ENCODE measurements at places on chromosomes 4 and X.

DNA sequence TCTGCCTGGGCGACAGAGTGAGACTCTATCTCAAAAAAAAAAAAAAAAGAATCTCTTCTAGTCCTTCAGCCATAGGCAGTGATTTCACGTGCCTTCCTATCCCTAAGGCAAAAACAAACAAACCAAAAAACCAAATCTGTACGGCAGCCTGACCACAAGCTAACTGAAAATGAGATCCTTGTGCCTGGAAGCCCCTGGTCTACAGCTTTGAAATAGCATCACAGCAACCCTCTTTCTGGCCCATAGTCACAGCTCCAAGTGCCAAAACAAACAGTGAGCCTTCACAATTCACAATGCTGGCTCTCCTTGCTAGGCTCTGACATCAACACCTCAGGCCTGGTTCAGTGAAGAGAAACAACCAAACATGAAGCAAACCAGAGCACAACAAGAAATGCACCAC is 46.1 kb downstream of the TMEM150C start:
- DNase-seq: no peak

- no peak for DNase-seq
Measured at GRCh38 chr4:97819294-97819693, 324.0 kb downstream of the STPG2 start.

- DNase-seq: no peak
Measured at GRCh38 chr4:186604124-186604807, 48.9 kb upstream of the MTNR1A start.

DNA sequence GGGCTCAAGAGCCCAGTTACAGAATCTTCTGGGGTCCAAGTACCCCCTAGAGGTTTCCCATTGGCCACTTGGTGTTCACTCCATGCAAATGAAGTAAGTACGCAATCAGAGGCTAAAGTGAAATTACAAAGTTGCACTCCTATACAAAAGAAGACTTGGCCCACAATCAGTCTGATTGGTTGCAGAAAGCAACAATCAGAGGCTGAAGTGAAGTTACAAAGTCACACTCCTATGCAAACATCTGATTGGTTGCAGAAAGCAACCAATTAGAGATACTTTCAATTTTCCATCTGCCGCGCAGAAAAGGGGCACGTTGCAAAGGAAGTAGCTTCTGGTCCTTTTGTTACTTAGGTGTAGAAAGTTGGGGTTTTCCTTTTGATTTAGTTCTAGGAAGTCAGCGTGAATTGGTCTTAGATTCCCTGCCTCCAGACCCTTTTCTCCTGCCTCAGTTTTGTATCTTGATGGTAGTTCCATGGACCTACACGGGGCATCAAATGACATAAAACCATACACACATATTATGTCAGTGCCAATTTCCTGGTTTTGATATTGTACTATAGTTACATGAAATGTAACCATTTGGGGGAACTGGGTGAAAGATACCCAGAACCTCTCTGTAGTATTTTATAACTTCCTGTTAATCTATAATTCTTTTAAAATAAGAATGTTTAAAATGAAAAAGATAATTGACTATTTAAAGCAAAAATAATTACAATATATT is 12.4 kb upstream of the PIN4 start:
- peak; percentile 1 for DNase-seq

DNA sequence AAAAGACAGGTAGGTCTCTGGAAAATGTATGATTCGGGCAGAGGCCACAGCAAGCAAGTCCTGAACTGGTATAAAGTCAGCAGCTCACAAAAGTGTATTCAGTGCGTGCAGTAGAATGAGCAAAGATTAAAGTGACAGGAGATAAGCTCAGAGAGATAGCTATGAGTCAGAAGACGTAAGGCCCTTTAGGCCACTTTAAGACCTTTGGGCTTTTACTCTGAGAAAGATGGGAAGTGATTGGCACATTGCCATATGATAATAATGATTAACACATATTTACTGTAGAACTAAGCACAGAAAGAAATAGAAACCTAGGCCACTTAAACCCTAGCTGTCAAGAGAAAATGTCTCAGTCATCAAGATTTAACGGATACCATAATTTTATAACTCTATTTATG is 51.7 kb downstream of the TBCK start:
- peak; percentile 82 for DNase-seq

DNA sequence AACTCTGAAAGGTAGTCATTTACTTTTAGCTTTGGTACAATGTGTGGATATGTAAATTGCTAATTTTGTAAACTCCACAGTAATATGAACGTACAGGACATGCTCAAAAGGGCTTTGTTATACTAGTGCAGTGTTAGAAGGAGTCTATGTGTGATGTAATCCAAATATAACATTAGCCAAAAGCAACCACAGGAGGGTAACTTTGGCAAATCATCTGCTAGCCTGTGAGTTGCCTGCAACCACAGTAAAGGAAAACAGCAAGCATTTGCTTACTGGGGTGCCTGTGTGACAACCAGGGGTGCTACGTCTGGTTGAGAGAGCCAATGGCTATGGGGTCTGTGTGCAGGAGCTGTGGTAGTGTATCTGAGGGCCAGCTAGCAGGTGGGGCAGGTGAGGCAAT is 245.8 kb downstream of the ADAMTS3 start:
- no peak for DNase-seq

DNA sequence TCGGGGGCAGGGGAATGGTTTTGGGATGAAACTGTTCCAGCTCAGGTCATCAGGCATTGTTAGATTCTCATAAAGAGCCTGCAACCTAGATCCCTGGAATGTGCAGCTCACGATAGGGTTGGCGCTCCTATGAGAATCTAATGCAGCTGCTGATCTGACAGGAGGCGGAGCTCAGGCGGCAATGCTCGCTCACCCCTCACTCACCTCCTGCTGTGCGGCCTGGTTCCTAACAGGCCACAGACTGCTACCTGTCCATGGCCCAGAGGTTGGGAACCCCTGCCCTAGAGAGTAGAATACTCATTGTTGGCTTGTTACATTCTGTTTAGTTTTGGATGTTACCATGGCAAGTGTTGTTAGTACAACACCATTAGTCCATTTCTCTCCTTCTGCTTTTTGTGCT is 40.8 kb upstream of the STX18 start:
- DNase-seq: no peak

DNA sequence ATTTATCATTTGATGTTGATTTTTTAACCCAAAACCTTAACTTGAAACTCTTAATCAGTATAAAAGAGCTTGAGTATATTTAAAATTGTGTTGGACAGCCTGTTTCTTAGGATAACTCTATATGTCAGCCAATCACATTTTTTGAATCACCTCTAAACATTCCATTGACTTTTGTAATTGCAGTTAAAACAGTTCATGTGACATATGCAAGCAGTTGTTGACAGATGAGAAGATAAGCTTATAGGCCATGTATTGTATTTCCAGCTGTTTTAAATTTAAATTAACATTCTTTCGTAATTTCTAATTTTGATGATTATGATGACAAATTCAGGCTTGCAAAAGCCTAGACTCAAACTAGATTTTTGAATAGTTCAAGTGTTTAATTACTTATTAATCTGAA is 17.4 kb downstream of the VEGFC start:
- no peak for DNase-seq

- no peak for DNase-seq
Measured at GRCh38 chrX:41085512-41085877, 250 bp downstream of the USP9X start.

DNA sequence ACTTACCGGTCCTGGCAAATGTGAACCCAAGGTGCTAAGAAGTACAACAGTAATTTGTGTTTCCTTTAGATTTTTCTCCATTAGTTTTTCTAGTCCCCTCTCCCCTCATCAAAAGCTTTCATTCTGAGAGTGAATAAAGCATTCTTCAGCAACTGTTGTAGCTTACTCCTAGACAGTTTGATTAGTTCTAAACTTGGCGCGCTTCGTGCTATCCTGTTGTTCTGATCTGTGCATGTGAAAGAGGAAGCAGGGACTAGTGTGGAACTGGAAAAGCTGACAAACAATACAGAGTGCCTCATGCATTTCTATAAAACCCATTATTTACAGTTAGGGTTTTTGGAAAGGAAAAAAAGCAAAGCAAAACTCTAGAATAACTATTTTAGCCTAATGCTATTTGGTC is 556.9 kb upstream of the SLIT2 start:
- DNase-seq: no peak

GRCh38 chrX:1673337-1673736 is 58.5 kb downstream of the ASMT start:
- DNase-seq: peak; percentile 34

GRCh38 chr4:153884325-153884724 is 95.4 kb upstream of the SFRP2 start:
- no peak for DNase-seq

DNA sequence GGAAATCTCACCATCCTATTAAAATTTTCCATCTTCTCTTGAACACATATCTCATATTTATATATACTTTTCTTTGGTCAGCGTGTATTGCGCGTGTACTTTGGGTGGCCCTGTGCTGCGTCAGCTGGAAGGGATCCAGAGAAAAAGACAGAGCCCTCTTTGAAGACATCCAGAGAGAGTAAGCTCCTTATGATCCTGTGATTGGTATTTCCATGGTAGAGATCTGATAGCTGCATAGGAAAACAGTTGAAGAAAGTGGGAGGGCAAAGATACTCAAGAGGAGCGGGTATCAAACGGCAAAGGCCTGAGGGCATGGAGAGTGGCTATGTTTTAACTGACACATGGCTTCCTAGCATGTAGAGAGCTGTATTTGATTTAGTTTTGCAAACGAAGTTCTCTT is 4.4 kb upstream of the HPGD start:
- no peak for DNase-seq

GRCh38 chrX:154325541-154325940 is 29.9 kb downstream of the TKTL1 start:
- no peak for DNase-seq

GRCh38 chr4:24999392-25000089 is 31.2 kb downstream of the LGI2 start:
- no peak for DNase-seq

DNA sequence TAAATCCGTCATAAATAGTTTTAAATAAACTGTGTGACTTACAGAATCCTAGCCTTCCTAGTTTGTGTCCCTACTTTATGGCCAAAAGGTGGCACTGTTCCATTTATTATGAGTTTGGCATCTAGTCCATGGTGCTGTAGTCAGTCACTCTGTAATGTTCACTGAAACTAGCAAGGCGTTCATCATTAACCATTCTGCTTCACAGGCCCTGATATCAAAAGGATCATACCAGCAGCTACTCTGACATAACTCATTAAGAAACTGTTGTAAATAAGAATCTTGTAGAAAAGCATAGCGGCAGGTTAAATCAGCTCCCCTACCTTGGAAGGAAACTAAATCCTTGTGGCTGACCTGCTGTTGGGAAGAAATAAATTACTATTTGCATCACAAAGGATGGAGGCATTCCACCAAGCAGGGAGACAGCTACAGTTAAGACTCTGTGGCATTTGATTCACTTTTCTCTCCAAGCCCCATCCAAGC is 919.6 kb upstream of the DIAPH2 start:
- peak; percentile 7 for DNase-seq

All from LoVo (cell line).